ENCODE measurements at places on chromosomes 7 and 10.

GRCh38 chr10:101222683-101223273 lies 6.5 kb downstream of the LBX1 start:
- DNase-seq: no peak

DNA sequence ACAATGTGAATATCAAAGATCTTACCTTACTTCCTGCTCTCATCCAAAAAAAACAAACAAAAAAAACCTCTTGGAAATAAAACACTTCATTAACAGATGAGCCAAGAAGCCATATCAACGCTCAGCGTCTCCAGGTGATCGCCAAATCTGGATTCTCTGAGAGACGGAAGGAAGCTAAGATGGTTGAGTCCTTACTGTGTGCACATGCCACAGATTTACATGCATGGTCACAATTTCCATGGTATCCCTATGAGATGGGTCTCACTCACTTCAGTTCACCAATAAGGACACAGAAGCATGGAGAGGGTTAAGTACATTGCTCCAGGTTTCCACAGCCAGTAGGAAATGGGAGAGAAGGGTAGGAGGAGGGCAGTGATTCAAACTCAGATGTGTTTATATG lies 1.0 kb downstream of the AOAH start:
- DNase-seq: no peak

DNA sequence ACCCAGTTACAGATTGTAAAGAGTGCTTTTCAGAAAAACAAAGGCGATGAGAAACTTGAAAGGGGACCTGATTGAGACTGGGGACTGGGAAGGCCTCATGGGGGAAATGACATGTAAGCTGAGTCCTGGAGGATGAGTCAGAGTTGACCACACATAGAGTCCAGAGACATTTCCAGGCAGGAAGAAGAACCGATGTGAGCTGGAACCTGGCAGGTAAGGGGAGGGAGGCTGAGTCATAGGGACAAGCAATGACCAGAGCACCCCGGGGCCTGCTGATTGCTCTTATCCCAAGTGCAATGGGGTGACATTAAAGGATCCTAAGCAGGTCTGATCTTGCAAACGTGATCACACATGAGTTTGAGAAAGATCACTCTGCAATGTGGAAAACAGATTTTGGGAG lies 11.7 kb downstream of the TLL2 start:
- DNase-seq: no peak

- DNase-seq: no peak
Observed at GRCh38 chr7:897771-898376, 21.5 kb downstream of the GET4 start.

GRCh38 chr7:30708983-30709382 lies 26.7 kb upstream of the CRHR2 start:
- DNase-seq: no peak

GRCh38 chr10:78932054-78932386 lies 136.7 kb upstream of the ZMIZ1 start:
- no peak for DNase-seq

DNA sequence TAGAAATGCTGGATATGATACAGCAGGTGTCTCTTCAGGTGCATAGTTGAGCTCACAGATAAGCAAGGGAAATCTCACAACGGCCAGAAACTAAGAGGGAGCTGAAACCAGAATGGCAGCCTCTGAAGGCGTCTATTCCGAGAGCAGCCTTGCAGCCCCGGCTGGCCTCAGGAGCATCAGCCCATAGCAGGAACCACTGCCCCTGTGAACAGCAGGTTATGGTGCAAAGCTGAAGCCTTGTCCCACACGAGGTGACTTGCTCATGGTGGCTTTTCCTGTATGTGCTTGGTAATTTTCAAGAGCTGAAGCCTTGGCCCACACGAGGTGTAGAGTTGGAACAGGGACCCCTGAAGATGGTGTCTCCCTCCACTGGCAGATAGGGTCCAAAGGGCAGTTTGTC lies 33.2 kb downstream of the BNIP3 start:
- DNase-seq: no peak

GRCh38 chr7:51847461-51848134 lies 531.0 kb upstream of the COBL start:
- DNase-seq: no peak

DNA sequence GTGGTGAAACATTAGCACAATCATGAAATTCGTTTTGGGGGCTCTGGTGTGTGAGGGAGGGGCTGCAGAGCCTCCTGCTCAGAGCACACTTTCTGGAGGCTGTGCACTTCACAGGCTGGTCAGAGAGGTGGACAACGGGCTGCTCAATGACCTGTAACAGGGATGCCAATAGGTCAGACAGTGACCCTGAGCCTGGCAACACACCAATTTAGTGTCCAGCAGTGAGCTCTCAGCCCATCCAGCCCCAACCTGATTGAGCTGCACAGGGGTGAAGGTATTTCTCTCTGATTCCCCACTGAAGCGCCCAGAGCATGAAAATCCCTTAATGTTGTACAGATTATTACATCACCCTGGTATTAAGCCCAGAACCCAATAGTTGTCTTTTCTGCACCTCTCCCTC lies 191.3 kb upstream of the ZNF32 start:
- no peak for DNase-seq

GRCh38 chr10:126240483-126240882 lies 147.8 kb downstream of the ADAM12 start:
- no peak for DNase-seq

- DNase-seq: no peak
Observed at GRCh38 chr10:97904018-97904381, 54.4 kb downstream of the GOLGA7B start.

- no peak for DNase-seq
Observed at GRCh38 chr7:70190281-70190680, 592.0 kb downstream of the AUTS2 start.

DNA sequence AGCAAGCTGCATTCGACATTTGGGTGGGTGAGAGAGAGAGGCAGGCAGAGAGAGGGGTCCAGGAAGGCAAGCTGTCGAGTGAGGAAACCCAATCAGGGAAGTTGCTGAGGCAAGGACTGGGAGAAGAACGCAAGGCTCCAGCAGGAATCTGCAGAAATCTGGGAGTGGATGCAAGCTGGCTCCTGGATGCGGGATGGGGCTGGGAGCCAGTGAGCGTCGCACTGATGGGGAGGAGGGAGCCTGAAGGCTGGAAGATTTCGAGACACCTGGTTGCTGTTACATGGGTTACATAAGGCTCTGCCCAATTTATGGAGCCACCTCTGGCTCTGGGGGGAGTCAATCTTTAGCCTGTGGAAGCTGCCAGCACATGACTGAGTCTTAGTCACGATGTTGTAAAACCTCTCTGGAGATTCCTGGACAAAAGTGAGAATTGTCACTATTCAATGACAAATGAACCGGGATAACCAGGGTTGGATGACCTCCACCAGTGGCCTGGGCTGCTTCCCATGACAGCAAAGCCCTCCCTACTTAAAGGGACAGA lies 51.1 kb upstream of the ADRB1 start:
- no peak for DNase-seq

DNA sequence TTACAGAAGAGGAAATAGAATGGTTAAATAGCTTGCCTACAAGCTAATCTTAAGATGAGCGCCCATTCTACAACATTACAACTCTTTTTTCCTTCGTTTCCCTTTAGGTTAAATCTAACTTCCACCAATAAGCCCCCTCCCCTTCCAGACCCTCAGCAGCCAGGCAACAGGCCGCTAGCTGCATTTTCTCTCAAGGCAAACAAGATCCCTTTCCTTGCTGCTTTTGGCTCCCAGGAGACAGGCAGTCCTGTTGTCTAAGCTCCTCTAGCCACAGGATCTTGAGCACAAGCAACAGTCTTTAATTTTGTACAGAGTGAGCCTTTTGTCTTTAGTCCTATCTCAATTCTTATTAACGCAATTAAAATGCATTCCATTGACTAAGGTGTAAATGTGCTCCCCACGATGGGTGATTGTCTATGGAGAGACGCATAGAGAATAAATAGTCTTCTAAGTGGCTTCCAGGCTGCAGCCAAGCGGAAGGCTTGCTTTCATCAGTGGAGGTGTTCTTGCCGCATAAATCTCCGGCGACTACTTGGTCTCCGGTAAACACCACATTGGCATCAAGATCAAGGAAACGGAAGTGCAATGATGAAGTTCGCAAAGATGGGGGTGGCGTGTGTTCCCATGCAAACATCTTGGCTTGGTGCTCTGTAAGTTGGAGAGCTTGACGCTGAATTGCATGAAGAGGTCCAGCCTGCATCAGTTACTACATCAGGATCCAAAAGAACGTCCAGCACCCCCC lies 181.9 kb upstream of the LYZL2 start:
- no peak for DNase-seq
